ENCODE measurements at places on chromosomes 5 and 9.

GRCh38 chr5:180636403-180637075 is 12.9 kb downstream of the FLT4 start:
- no peak for DNase-seq

- no peak for DNase-seq
Measured at GRCh38 chr5:167576126-167576525, 715.3 kb upstream of the WWC1 start.

- no peak for DNase-seq
Measured at GRCh38 chr5:2797160-2797559, 45.7 kb upstream of the IRX2 start.

DNA sequence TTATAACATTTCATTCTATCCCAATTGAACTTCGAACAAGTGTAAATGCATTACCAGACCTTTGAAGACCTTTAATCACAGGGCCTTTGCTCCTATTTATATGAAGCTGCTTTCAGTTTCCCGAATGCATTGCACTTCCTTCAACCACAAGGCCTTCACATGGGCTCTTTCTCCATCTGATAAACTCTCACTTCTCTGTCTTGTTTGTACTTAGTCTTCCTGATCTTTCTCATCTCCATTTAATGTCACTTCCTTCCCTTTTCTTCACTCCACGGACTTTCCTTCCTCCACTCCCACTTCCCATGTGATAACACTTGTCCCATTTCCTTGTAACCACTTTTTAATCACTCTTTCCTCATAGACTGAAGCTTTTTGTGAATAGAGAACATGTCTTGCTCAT is 74.3 kb upstream of the TNC start:
- DNase-seq: no peak

DNA sequence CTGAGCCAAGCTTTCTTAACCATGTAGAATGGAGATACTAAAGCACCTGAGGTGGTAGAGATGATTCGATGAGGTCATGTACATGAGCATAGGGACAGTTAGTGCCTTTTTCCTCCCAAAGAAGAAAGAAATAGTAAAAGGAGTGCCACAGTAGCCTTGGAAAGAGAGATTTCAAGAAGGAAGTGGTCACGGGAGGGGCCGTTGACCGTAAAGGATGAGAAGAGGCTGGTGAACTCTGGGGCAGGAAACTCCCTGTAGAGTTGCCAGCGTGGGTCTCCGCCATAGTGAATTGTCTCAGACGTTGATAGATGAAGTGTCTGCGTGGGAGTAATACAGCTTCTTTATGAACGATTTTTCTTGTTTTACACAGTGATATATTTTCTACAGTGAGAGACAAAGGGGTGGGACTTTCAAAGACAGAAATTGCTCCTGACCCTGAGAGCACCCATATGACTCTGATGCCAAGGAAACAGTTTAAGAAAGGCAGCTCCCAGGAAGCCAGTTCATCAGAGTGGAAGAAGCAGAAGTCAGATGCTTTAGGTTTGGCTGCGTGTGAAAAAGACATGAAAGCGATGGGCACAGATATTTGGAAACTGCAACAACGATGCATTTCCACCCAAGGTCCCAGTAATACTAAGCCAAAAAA is 41.3 kb downstream of the UGCG start:
- no peak for DNase-seq

DNA sequence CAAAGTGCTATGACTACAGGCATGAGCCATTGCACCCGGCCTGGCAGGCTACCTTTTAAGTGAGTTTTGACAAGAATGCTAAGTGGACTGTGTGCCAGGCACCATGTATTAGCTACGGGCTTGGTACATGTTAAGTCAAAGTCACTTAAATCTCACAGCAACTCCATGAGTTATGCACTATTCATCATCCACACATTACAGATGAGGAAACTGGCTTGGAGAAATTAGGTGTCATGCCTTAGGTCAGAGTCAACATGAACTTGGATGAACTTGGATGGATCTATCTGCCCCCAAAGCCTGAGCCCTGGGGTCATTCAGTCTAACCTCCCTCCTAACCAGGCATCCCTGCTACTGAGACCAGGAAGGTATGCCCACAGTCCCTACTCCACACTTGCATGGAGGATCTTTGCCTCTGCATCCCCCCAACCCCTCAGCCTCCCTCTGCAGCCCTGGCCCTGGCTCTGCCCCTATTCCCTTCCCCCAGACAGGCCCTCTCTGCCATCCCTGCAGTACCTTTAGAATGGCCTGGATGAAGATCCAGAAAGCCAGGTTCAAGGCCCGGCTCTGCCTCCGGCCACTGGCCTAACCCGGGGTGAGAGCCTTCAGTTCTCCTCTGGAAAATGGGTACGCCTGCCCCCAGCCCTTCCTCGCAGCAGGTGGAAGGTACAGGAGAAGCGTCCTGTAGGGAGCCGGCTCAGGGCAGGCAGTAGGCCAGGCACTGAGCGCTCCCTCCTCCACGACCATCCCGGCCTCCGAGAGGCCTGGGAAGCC is 685 bp upstream of the ADGRD2 start:
- DNase-seq: no peak

DNA sequence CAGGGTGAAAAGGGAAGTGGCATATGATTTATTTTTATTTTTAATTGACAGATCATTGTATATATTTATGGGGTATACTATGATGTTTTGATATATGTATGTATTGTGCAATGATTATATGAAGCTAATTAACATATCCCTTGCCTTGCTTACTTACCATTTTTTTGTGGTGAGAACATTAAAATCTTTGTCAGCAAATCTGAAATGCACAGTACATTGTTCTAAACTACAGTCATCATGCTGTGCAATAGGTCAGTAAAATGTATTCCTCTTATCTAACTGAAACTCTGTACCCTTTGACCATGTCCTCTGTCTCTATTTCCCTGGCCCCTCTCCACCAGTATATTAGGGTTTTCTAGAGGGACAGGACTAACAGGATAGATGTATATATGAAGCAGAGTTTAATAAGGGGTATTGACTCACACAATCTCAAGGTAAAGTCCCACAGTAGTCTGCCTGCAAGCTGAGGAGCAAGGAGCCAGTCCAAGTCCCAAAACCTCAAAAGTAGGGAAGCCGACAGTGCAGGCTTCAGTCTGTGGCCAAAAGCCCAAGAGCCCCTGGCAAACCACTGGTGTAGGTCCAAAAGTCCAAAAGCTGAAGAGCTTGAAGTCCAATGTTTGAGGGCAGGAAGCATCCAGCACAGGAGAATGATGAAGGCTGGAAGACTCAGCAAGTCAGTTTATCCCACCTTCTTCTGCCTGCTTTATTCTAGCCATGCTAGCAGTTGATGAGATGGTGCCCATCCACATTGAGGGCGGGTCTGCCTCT is 122.2 kb upstream of the FBXL7 start:
- DNase-seq: no peak

GRCh38 chr5:111681414-111682120 is 75.4 kb downstream of the NREP start:
- no peak for DNase-seq

GRCh38 chr5:150134198-150134588 is 21.5 kb downstream of the PDGFRB start:
- DNase-seq: no peak
